ENCODE measurements at places on chromosomes 5 and 9.

DNA sequence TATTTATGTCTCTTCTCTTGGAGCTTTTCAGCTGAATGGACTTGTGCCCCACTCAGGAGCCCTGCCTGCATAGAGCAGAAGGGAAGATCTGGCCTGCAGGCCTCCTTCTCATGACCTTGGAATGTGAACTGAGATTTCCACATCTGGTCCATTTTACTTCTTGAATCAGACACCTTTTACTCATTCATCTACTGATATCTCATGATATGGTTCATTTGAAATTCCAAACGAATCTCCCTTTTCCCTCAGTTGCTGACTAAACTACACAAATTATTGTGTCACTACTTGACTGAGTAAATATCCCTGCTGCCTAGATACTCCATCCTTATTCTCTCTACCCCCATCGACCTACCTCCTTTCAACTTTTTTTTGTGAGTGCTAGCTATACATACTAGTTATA, 138.7 kb downstream of the PLCXD3 start:
- DNase-seq, result no peak

DNA sequence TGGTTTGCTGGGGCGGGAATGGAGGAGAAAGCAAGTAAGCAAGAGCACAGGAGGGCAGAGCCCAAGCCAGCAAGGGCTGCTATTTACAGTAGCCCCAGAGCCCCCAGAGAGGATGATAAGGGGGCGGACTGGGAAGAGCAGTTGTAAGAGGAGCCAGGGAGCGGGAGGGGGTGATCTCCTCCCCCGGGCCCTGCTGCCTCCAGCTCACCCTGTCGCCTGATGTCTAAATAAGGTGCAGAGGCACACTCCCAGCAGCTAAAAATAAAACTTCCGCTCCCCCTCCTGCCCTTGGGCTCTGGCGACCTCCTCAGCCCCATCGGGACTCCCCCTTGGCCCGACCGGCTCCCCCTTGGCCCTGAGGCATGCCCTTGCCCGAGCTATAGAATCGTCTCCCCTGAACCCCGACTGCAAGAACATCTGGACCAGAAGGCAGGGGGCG, 14.4 kb upstream of the CCDC69 start:
- no peak for DNase-seq

- peak; percentile 30 for DNase-seq
Observed at GRCh38 chr9:130186839-130187522, 14.8 kb downstream of the NCS1 start.

- no peak for DNase-seq
Observed at GRCh38 chr9:36146651-36147050, 10.1 kb downstream of the GLIPR2 start.

GRCh38 chr9:114047717-114048116, 30.4 kb downstream of the AMBP start:
- no peak for DNase-seq

DNA sequence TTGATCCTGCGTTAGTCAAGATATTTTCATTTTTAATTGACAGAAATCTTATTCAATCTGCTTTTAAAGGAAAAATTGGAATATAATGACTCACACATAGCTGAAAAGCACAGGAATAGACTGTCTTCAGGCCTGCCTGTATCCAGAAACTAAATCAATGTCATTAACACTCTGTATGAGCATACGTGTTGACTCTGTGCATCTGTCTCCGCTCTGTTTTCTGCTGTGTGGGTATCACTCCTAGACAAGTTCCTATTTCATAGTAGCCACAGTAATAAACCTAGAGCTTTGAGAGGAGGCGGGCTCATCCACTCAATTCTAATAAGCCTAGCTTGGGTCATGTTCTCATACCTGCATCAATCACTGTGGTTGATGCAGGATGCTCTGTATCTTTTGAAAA, 267.6 kb downstream of the KCTD16 start:
- no peak for DNase-seq

- no peak for DNase-seq
Observed at GRCh38 chr5:56414066-56414465, 180.9 kb upstream of the ANKRD55 start.

DNA sequence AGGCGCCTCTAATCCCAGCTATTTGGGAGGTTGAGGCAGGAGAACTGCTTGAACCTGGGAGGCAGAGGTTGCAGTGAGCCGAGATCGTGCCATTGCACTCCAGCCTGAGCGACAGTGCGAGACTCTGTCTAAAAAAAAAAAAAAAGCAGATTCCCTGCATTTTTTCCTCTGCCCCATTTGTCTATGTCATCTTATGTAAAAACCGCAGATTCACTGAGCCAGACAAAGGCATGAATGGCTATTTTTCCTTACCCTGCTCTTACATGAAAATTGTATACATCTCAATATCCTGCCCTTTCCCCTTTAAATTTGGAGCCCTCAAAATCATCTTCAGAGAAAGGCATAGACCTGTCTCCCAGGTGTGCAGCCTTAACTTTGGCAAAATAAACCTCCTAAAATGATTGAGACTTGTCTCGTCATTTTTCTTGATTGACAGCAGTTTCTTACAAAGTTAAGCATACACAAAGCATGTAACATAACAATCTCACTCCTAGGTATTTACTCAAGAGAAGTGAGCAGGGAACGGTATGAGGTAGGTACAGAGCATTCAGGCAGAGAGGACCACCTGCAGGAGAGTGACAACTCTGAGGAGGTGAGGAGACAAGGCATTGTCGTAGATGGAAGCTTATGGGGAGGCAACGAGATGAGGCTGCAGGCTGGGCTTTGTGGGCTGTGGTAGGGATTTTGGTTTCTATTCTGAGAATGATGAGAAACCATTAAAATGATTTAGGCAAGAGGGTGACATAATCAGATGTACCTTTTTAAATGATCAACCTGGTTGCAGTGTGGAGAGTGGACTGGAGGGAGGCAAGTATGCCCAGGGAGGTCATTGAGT, 65.7 kb upstream of the IL6ST start:
- DNase-seq, result no peak

DNA sequence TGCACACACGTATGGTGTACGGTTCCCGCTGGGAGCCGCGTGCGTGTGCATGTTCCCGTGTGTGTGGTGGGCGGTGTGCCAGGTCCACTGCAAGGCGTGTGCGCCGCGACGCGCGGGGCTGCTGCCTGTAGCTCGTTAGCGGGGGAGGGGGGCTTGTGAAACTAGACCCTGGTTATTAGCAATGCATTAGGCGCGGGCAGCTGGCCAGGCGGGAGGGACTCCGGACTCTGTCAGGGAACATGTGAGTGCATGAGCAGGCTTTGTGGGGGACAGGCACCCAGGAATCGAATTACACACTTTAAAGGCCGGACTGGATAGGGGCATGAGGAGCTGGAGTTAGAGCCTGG, 32.2 kb upstream of the ENHO start:
- no peak for DNase-seq

DNA sequence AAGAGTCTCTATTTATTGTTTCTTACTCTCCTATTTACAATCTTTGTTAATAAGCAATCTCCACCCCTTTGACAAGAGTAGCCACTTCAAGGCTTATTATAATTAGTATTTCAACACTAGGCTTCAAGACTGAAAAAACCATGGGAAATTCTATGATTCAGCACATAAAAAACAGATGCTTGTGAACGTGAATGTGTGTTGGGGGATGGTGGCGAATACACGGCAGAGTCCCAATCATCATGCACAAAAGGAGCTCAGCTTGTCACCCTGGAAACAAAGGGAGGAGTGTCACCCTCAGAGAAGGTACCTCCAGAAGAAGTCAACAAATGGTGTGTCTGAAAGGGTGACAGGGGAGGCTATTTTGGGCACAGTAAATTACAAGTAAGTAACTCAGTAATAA, 157.2 kb upstream of the RETREG1 start:
- DNase-seq, result no peak

GRCh38 chr9:84404095-84404686, 63.6 kb upstream of the SLC28A3 start:
- DNase-seq, result no peak

DNA sequence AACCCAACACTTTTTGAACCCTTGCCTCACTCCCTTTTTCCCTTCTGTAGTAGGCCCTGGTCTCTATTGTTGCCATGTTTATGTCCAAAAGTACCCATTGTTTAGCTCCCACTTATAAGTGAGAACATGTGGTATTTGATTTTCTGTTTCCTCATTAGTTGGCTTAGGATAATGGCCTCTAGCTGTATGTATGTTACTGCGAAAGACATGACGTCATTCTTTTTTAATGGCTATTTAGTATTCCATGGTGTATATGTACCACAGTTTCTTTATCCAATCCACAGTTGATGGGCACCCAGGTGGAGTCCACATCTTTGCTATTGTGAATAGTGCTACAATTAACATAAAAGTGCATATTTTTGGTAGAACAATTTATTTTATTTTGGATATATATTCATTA, 90.3 kb upstream of the PTPRD start:
- no peak for DNase-seq

DNA sequence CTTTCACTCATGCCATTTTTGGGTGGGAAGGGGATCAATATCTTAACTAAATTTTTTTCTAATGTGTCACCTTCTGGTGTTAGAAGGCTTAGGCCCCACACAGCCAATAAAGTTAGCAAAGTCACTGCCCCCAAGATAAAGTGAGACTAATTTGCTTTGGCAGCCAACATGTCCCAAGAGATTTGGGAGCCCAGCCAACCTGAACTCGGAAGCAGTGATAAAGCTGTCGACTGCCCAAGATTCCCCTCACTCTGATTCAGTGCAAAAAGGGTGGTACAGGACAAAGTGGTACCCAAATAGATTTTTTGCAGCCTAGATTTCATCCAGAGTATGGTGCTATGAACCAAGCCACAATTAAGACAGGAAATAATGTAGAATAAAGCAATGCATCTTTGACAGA, 572.5 kb upstream of the ARRDC3 start:
- DNase-seq, result no peak

DNA sequence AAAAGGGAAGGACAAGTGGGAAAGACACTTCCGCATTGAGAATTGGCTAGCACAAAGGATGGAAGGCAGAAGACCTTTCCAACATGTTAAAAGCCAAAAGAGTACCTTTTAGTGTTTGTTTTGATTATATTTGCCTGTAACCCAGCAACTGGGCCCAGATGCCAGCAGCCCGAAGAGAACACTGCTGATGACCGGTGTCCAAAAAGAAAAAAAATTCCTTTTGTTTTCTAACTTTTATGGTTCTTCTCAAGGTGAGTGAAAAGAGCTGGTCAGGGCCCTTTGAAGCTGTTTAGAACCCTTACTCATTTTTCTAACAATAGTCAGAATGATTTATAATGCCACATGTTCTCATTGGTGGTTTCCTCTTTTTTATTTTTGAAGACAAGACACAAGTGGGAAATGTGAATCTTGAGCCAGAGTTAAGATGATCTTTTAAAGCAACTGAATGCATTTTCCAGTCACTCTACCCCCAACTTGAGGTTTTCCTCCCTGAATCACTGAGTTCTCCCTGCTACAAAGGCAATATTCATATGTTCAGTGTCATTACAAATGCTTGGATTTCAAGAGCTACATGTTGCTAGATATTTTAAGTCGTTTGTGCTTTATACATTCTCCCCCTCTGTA, 32.3 kb upstream of the ZNF462 start:
- DNase-seq, result no peak

DNA sequence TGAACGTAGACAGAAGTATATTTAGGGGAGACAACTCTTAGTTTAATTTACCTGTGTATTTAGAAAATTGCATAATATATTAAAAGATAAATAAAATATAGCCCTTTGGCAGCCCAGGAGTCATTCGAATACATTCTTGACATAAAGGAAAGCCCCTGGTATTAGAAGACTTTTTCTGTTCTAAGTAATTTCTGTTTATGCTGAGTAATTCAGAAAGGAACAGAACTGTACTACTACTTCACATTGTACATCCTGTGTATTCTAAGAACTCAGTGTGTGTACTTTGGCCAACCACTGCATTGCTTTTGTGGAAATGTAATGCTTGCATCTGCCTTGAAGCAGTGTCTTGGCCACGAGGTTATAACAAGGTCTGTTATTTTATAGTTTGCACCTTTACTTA, 136.4 kb downstream of the KDM4C start:
- DNase-seq, result no peak

DNA sequence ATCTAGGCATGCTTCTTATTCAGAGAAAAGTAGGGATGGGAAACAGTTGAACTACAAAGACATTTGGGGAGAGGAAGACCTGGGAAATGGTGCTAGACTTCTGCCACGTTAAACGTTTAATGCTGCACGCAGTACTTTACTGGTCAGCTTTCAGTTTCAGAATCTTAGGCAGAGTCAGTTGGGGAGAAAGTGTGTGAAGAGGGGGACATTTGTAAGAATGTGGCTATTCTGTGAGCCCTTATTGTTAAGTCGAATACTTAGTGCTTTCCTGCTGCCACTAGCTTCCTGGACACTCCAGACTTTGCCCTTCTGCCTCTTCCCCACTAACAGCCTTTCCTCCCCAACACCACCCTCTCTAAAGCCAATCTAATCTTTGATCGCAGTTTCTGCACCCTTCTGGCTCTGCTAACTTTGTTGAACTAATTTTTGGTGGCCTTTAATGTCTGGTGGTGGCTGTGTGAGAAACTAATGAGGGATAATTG, 6.1 kb downstream of the CYSTM1 start:
- no peak for DNase-seq

DNA sequence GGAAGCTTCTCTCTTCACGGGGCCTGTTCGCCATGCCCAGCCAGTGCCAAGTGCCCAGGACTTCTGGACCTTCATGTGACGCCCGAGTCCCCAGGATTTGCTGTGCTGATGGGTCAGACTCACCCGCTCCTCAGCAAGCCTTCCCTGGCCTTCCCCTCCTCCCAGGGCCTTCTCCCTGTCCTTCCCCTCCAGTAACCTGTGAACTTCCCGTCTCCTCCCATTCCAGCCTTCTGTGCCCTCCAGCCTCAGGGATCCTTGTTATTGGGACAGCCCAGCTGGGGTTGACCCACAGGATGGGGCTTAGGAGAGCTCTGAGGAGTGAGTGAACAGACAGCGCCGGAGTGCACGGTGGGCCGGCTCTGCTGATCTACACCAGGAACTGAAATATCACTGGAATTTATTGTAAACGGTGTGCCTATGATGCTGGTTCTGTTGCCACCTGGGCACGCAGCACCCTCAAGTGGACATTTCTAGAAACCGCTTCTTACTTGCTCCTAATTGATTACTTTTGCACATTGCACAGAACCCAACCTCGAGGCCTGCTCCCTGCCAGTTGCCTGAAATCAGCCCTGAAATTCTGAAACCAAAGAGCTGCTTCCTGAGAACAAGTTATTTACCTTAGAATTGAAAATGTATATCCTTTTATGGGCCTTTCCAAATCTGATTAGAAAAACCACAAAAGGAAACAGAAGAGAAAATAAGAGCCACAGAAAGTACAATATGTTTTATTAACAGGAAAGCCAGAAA, 1.5 kb downstream of the SPAAR start:
- DNase-seq, result peak; percentile 22

DNA sequence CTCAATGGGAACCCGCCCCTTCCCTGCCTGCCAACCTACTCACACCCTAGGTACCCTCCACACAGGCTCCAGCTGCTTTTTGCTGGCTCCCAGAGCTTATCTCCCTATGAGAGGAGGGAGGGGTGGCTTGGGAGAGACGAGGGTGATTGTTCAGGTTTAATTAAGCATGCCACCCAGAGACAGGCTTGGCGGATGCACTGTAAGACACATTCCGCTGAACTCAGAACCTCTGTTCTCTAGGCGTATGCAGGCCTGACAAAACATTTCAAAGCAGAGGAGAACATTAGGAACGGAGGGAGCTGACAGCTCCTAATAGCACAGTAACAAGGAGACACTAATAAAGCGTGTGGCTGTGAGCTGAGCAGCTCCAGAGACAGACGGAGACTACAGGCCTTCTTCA, 80.1 kb downstream of the TRIM32 start:
- DNase-seq, result peak; percentile 61

GRCh38 chr5:53397845-53398244, 82.6 kb upstream of the FST start:
- DNase-seq, result no peak

- no peak for DNase-seq
Observed at GRCh38 chr9:114263853-114264510, 58.9 kb upstream of the ORM1 start.

- DNase-seq, result no peak
Observed at GRCh38 chr9:136532799-136533774, 12.8 kb downstream of the NOTCH1 start.
